Activated T-cell treated with anti-CD3 and anti-CD28 coated beads for 24 hours (primary cell): ENCODE measurements at places on chromosomes 12 and 14.

GRCh38 chr12:2633176-2633824 lies 161.5 kb upstream of the FKBP4 start:
- no peak for DNase-seq

DNA sequence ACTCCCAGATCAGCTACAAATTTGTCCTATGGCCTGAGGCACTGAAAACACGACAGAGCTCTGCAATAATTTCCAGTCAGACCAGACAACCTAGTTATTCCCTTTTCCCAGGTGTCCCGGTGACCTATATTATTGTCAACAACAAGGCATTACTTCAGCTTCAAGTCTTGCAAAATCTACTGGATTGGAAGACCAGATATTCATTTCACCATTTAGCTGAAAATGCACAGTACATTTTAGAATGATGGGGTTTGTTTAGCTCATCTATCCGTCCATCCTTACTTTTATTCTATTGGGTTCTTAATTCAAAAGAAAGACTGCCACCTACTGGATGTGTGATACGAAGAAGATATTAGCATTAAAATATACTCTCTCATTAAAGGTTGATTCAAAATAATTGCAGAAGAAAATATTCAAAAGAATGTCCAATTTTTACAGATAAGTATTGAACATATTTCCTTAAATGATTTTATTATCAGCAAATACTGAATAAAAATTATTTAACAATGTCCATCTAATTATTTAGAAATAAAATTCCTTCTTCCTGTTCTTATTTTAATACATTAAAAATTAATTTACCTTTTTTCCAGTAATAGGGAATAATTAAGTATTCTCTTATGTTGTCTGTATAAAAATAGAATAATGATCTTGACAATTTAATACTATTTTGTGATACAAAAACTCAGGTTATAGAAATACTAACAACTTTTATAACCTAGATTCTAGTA lies 244.9 kb upstream of the LRIG3 start:
- no peak for DNase-seq

GRCh38 chr12:115817389-115817788 lies 460.1 kb downstream of the MED13L start:
- DNase-seq, result no peak

DNA sequence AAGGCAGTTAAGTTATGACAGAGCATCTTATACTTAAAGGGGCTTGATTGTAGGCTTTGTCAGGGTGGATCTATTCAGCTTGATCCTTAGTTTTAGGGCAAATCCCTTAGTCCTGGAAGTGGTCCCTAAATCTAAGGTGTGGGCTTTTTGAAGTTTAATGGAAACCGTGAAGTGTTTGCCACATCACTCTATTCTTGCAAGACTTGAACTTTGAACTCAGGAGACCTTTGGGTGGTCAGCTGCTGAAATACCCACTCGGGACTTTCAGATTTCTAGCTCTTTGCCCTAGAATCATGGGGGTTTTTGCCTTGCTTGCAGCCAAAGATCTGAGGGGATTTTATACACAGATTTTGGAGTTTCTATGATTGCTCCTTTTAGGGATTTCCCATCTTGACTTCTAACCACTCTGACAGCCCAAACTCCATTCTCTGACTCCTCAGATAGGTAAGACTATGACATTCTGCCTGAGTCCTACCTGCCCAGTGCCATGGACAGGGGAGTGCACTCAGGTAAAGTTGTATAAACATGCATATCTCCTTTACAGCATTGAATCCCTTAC lies 39.9 kb downstream of the SNAPC1 start:
- DNase-seq, result no peak

- DNase-seq, result no peak
Observed at GRCh38 chr14:100066962-100067361, 1.7 kb downstream of the EVL start.

DNA sequence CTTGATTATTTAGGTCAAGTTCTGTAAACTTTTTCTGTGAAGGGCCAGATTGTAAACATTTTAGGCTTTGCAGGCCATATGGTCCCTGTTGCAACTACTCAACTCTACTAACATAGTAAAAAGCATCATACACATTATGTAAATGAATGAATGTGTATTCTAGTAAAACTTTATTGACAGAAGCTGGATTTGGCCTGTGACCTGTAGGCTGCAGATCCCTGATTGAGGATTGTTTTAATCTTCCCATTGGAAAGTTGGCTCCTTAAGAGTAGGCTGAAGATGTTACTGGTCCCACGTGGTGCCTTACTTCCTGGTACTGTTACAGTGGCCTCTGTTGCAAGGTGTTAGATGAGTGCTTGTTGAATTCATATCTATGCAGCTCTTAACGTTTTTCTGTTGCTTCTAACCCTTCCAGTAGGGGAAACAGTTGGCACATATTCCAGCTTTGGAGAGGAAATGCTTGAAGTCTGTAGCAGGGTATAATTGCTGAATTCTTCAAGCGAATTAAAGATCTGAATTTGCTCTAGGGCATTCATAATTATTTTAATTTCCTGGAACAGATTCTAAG lies 133.6 kb upstream of the DNM1L start:
- DNase-seq, result no peak

GRCh38 chr14:62308891-62309290 lies 546.7 kb downstream of the SNAPC1 start:
- DNase-seq, result no peak

DNA sequence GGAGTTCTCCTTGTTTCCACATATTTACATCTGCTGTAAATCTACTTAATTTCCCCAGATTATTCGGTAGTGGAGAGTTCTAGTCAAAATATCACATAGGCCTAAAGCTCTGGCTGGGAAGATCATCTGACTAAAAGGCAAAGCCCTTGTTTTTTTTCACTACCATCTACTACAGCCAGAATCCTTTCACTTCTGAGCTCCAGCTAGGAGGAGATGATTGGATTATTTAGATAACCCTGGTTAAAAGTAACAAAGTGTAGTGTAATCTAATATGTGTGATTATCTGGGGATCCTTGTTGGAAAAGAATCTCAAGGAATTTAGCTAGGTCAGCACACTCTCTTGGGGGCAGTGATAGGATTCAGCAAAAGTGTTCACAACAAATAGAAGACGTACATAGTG lies 125.4 kb downstream of the DYRK2 start:
- DNase-seq, result no peak

DNA sequence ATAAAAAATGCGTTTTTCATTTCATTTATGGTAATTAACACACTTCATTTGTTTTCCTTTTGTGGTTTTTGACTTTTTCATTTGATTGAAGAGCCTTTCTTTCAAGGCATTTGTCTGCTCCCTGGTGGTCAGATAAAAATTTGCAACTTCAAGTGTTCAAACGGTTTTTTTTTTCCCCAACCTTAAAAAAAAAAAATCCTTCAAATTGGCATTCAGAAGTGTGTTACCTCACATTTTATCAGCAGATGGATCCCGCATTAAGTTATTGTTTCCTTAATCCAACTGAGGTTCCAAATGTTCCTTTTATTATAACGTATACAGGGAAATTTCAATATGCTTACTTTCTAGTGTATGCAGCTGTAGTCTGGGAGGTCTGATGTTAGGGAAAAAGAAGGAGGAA lies 47.2 kb downstream of the MYF5 start:
- no peak for DNase-seq

GRCh38 chr12:132570635-132571034 lies 39.7 kb downstream of the LRCOL1 start:
- no peak for DNase-seq

- no peak for DNase-seq
Observed at GRCh38 chr14:85764822-85765221, 234.9 kb downstream of the FLRT2 start.

GRCh38 chr12:6925540-6926279 lies 2.0 kb upstream of the ATN1 start:
- DNase-seq, result no peak
